ENCODE measurements at places on chromosomes 16 and 17.
A peak's percentile ranks its signal among the peaks of the same experiment; 100 is the strongest.

DNA sequence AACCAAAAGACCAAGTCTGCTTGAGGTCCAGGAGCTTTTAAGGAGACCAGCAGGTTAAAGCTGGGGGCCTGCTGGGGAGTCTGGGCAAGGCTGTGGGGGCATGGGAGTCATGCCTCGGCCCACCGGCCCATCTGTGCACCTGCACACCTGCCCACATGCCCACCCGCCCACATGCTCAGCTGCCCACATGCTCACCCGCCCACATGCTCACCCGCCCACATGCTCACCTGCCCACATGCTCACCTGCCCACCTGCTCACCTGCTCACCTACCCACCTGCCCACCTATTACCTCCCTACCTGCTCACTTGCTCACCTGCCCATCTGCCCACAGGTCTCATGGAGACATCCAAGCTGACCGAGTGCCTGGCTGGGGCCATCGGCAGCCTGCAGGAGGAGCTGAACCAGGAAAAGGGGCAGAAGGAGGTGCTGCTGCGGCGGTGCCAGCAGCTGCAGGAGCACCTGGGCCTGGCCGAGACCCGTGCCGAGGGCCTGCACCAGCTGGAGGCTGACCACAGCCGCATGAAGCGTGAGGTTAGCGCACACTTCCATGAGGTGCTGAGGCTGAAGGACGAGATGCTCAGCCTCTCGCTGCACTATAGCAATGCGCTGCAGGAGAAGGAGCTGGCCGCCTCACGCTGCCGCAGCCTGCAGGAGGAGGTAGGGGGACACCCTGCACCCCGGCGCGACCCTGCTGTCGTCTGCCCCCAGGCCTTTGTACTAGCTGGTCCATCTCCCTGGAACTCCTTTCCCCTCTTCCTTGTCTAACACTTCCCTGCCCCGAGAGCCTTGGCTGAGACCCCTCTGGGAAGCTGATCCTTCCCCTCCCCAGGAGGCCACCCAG lies 14.0 kb downstream of the CARD14 start:
- DNase-seq, result no peak

GRCh38 chr17:78935419-78936323 lies 10.5 kb upstream of the TIMP2 start:
- peak; percentile 98 for DNase-seq

DNA sequence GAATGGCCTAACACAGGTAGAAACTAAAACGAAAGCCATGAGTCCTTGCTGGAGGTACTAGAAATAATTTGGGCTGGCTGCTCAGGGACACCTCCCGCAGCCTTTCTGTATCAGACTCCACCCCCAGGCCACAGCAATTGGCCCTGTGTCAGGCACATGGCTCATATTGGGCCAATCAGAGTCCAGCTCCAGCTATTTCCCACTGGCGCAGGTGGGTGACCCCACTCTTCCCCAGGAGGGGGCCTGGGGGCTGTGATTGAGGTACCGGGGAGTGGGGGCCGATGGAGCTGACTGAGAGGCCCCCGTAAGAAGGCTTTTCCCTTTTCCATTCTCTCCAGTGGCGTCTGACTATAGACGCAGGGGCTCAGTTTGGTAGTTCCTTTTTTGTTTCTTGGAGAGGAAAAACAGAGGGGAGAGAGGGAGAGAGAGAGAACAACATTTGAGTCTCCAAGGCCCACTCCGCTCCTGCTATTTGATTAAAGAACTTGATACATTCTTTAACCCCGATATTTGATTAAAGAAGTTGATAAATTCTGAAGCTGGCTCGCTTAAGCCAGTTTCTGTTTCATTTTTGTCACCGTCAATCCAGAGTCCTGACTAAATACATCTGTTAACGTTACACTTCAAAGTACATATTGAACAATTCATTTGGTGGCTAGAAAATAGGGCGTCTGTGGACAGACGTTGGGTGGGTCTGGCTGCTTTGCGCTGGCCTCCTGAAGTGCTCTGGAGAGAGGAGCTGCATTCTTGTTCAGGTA lies 26.3 kb downstream of the FOXL1 start:
- DNase-seq, result no peak

DNA sequence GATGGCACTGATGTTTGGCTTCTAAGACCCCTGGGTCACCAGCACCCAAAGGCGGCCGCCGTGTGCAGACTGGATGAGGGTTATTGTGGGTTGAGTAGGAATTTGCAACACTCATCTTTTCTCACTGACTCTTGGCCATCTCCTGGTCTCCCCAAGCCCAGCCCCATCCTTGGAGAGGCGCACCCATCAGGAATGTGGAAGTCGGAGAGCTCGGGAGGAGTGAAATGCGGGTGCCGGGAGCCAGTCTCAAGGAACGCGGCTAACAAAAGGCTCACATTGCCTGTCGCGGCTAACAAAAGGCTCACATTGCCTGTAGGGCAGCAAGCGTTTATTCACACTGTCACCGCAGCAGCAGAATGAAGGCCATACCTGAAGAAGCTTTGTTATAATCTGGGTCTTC lies 248.6 kb downstream of the FOXL1 start:
- DNase-seq, result peak; percentile 35

DNA sequence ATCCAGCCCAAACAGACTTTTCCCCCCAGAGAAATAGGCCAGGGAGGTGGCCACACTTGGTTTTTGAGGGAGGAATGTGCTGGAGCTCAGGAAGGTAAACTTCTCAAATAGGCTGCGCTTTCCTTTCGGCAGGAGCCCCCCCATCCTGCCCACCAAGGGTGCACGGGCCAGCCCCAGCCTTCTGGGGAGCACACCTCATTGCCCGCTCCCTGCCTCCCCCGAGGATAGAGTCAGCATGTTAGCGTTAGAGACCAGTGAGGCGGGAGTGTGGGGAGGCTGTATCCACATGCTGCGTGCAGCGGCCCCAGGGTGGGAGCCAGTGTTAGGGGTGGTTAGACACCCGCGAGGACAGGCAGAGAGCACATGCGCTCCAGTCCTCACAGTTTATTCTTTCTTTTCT lies 42.3 kb downstream of the PIPOX start:
- DNase-seq, result no peak

GRCh38 chr17:7348478-7349242 lies 3.3 kb upstream of the KCTD11 start:
- no peak for DNase-seq

DNA sequence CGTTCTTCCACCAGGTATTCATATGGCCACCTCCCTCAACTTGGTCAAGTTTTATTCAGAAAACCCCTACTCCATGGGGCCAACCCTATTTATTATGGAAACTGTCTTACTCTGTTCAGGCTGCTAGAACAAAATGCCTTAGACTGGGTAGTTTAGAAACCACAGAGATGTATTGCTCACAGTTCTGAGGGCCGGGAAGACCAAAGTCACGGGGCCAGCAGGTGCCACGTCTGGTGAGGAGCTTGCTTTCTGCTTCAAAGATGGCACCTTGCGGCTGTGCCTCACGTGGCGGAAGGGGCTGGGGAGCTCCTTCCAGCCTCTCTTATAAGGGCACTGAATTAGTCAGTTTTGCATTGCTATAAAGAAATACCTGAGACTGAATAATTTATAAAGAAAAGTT lies 74.3 kb downstream of the AXIN2 start:
- DNase-seq, result no peak

DNA sequence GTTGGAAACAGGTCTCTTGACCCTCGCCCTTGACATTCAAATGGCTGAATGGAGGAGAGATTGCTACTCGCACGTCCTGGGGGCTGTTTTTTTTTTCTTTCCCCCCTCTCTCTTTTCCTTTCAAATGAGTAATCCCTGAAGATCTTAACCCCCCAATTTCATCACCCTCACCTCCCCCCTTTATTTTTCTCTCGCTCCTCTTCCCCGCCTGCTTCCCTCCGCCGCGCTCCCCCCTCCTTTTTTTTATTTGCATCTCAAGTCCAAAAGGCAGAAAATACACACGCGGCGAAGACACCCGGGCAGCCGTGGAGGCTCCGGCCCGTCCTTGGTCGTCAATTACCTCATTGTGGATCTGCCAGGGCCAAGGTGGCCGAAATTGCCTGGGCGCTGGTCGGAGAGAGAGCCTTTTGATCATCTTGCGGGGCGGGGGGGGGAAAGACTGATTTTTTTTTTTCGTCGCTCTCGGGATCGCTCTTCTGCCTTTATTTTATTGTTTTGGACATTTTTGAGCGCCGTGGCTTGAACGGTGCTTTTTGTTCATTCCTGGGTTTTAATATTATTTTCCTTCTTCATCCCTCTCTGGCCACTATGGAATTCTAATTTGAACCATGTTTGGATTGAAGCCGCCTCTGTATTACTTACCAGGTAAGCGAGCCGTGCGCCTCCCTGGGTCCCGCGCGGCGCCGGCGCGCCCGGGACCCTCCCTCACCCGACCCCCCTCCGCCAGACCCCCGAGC lies 57.2 kb upstream of the GSE1 start:
- no peak for DNase-seq

Measured in astrocyte of the spinal cord (primary cell).